ENCODE measurements at places on chromosomes 6 and 20.
A peak's percentile ranks its signal among the peaks of the same experiment; 100 is the strongest.

GRCh38 chr6:98014442-98015201 lies 731.6 kb upstream of the MMS22L start:
- DNase-seq = no peak

DNA sequence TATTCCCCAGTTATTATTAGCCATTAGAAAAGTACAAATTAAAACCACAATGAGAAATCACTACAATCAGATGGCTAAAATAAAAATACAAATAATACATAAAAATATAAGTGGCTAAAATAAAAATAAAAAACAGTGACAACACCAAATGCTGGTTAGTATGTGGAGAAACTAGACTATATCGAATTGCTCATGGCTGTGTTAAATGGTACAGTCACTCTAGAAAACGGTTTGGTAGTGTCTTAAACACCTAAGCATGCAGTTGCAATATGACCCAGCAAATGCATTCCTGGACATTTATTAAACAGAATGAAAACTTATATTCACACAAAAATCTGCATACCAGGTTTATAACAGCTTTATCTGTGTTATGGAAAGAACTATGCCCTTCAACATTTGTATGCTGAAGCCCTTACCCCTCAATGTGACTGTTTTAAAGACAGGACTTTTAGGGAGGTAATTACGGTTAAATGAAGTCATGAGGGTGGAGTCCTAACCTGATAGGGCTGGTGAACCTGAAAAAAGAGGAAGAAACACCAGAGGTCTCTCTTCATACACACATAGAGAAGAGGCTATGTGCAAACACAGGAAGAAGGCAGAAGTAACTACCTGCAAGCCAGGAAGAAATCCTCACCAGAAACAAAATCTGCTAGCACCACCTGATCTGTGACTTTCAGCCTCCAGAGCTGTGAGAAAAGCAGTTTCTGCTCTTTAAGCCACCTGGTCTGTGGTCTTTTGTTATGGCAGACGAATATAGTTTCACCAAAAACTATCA lies 84.9 kb downstream of the ASCC3 start:
- no peak for DNase-seq

- DNase-seq = peak; percentile 82
Observed at GRCh38 chr6:53042112-53042511, 23.1 kb upstream of the FBXO9 start.

DNA sequence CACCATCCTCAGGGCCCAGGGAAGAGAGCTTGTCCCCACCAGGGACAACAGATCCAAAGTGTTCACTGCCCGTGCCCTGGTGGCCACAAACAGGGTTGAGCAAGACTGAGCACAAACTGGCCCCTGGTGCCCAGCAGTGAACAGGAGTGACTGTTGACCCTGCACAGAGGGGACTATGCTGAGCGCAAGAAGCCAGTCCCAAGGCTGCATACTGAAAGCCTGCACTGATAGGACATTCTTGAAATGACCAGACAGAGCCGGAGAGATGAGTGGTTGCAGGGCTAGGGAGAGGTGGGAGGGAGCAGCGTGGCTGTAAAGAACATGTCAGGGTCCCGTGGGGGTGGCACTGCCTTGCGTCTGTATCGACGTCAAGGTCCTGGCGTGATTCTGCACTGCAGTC lies 2.9 kb upstream of the FNDC11 start:
- no peak for DNase-seq

GRCh38 chr6:44561832-44562665 lies 174.5 kb downstream of the CDC5L start:
- no peak for DNase-seq

DNA sequence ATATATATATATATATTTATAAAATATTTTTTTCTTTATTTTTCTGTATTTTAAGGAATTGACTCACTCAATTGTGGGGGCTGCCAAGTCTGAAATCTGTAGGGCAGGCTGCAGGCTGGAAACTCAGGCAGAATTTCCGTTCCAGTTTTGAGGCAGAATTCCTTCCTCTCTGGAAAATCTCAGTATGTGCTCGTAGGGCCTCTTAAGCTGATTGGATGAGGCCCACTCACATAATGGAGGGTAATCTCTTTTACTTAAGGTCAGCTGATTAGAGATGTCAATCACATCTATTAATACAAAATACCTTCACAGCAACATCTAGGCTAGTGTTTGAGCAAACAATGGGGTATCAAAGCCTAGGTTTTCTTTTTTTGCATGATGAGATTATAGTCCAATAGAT lies 244.7 kb upstream of the RNF24 start:
- no peak for DNase-seq

DNA sequence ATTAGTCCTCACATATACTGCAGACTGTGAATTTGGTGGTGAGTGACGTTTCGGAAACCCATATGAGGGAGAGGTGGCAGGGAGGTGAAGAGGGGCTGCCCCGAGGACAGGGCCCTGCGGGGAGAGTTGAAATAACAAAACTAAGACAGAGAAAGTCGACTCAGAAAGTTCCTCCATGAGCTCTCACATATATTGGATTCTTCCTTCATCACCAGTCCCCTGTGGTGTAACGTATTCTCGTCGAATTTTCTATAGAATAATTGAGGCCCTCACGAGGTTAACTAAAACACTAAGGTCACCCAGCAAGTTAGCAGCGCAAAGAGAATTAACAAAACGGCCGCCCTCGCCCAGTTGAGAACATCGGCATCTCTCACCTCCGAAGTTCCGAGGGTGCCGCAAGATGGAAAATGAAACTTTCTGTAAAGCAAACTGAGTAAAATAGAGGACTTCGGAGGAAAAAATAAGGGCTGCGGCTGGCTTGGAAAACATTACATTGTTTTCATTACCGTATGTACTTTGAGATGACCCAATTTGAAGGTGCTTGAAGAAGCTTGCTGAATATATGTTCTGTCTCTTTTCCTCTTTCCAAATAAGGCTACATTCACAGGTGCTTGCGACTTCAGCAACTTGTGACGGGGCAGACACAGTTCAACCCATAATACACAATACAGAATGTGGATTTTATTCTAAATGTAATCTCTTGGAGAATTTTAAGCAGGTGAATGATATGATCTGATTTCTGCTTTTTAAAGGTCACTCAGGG lies 490.9 kb upstream of the JARID2 start:
- DNase-seq = no peak

GRCh38 chr20:35296101-35296554 lies 3.9 kb upstream of the FAM83C start:
- DNase-seq = no peak

DNA sequence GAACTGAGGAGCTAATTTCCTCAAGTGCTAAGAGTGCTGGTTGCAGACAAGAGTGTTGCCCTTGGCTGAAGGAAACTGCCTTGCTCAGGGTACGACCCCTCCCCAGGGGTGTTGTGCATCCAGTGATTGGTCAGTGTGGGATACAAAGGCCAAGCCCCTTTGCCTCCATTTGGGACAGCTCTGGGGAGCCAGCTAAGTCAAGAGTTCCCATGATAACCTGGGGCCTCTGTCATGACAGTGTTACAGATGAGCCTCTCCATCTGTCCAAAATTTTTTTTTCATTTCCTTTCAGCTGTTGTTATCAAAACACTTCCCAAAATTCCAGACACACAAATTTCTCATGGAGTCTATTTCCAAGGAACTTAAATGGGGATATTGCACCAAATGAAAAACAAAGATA lies 93.3 kb downstream of the HS3ST5 start:
- DNase-seq = no peak

DNA sequence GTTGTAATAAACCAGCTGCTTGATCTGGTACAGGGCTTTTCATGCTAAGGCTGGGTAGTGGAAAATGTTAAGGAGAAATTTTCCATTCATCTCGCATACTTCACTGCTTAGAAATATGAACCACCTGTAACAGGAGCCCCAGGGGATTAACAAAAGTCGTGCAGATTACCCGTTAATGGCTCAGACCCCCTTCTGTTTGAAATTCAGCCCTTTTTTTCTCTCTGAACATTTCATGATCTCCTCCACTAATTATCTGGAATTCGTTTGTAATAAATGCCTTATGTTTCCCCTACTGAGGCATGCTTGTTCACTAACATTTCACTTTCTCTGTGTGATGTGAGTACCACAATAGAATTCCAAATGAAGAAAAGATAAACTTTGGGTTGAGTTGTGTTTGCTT lies 336.4 kb upstream of the HSF2 start:
- DNase-seq = no peak

GRCh38 chr6:168626046-168626602 lies 185.1 kb downstream of the SMOC2 start:
- no peak for DNase-seq

Data from epithelial cell of esophagus (primary cell).